ENCODE measurements at places on chromosomes 3 and 15.

DNA sequence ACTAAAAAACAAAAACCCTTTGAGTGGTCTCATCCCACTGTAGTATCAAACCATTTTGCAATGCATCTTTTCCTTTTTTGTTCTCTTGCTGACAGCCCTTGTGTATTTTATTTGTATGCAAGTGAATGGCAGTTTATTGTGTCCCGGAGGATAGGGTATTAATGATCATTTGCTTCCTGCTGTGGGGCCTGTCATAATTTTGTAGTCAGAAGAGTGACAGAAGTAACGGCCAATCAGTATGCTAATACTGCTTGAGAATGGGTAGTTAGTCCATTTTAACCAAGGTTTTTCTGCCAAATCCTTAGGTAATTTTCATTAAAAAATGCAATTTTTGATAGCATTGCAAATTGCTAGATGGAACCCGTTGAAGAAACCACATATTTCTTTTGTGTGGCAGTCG is 75.5 kb upstream of the PLSCR5 start:
- DNase-seq: no peak

GRCh38 chr3:110164632-110165369 is 827.5 kb upstream of the DPPA4 start:
- no peak for DNase-seq

- no peak for DNase-seq
Observed at GRCh38 chr3:177561769-177562392, 364.6 kb upstream of the TBL1XR1 start.

DNA sequence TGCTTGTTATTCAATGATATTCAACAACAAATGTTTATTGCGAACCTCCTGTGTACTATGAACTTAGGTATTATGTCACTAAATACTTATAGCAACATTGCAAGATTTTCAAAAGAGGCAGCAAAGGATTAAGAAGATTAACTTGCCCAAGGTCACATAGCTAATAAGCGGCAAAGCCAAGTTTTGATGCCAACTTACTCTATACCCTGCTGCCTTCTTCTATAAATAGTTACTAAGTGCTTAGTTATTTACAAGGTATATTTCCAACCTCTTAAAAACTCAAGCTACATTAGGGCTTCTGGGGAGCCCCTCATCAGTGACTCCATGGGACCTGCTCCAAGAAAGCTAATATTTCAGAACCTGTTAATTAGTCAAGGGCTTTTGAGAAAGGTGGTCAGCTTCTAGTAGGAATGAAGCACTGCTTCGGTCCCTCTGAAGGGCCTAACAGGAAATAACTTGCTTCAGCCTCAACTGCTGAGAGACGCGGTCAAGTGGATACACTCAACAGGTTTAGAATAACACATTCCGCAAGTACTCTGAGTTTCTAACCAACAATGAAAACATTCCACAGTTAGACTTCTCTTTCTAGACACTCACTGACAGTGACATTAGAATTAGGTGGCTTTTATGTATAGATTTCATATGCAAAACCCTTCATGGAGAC is 125.5 kb downstream of the DGKG start:
- DNase-seq: no peak

DNA sequence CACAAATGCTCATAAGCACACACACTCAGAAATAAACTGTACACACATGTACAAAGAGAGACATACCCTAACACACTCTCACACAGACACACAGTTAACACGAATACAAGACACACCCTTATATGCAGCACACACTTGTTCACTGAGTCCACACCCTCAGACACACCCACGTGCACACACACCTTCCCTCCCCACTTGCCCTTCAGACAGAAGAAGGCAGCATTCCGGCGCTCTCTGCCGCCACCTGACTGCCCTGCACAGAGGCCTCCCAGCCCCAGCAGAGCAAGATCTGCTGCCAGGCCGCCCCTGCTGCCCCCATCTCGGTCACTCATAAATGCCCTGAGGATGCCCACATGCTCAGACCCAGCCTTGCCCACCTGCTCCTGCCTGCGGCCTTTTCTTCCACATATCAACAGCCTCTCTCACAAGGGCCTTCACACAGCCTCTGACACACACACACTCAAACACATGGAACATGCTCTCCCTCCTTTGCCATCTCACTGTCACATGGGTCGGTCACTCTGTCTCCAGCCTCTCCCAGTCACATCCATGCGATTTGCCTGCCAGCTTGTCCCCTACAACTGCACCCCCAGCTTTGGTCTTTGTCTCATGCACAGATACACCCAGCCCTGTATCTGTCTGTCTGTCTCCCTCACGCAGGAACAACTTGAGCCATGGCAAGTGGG is 71.1 kb downstream of the EPHB3 start:
- no peak for DNase-seq

DNA sequence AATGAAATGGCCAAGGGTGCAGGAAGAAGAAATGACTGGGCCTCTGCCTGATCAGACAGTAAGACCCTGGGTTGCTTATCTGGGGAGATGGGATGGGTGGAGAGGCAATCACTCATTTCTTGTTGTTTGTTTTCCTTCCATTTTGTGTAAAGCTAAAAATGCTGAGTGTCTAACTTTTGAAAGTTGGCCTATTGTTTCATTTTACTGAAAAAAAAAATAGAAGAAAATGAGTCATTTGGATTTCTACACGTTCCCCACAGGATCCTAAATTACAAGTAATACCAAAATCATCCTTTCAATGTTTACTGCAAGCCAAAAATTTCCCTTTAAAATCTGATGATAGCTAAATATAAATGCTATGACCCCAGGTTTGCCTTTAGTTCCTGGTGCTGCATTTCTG is 30.6 kb downstream of the PTX3 start:
- no peak for DNase-seq

- DNase-seq: no peak
Observed at GRCh38 chr3:10470120-10471053, 35.0 kb downstream of the ATP2B2 start.

GRCh38 chr3:38563886-38564270 is 67.7 kb downstream of the EXOG start:
- DNase-seq: no peak

GRCh38 chr3:11651900-11652299 is 8.2 kb upstream of the VGLL4 start:
- DNase-seq: no peak

DNA sequence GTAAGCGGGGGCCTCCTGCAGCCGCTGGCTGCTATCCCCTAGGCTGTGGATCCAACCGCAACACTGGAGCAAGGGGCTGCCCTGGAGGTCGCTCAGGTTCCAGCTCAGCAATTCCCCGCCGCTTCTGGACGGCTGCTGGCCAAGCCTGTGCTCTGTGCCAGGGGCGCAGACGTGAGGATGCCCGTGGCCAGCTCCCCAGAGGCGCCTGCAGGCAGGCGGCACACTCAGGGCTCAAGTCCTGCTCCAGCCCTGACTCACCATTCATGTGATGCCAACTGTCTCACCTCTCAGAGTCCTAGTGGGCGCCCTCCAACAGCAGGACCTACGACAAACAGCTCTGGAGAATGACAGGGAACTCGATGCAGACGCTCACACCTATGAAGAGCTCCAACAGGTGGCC is 31.6 kb downstream of the KLHL25 start:
- DNase-seq: no peak

GRCh38 chr15:70605606-70606410 is 157.6 kb downstream of the UACA start:
- DNase-seq: no peak

DNA sequence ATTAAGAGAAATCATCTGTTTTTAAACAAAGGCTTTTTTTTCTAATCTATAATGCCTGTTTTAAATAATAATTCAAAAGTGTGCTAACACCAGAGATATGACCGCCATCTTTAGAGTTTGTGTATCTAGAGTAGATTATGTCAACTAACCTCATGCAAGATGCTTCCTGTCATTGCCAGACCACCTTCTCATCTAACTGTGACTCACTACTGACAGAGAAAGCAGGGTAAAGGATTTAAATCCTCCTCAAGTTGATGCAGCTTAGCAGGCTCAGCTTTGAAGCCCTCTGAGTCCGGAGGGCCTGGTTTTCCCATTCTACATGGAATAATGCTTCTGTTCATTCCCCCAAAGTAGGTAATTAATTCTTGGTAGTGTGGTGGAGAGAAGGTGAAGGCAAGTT is 108.5 kb downstream of the ECT2 start:
- peak; percentile 57 for DNase-seq

GRCh38 chr3:134029256-134029733 is 430 bp downstream of the SLCO2A1 start:
- DNase-seq: no peak

DNA sequence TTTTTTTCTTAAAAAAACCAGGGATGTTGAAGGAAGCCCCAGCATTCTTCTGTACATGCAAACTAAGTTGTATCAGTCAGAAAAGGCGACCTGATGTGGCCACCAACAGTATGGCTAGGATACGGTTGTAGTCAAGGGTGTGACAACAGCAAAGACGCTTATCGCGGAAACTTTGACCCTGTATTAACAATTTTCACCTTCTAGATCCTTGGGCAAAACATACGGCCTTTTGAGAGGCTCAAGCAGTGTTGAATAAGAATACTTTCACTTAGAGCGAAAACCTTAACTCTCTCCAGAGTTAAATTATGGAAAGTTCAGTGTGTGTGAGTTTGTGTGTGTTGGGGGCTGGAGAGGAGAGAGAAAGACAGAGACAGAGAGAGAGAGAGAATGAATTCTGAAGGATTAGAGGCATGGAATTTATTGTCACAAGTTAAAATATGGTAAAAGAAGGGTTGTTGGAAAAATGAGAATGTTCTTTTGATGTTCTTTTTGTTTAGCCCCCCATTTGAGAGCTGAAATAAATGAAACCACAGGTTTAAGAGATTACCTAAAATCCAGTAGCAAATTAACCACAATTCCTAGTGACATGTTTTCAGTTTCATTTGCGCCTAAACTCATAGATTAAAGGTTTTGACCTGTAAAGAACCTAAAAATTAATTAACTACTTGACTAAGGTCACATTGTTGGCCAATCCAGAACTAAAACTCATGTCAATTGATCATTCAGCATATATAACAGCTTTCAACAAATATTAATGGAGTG is 9.2 kb downstream of the ALCAM start:
- no peak for DNase-seq

DNA sequence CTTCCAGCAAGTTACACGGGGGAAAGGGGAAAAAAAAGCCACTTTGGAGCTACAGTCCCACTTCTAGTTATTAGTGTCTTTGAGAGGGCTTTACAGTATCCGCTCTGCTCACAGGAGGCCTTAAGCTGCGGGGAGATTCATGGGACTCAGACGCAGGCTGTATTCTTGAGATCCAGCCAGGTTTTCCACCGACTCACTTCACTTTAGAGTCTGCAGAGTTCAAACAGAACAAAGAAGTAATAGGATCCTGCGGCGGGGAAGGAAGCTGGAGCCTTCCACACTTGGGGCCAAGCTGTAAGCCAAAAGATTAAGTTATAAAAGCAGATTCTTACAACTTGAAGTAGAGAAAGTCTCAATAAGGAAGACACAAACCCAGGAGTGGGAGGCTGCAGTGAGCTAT is 60.2 kb upstream of the FAM174B start:
- no peak for DNase-seq

GRCh38 chr3:86921971-86922680 is 68.8 kb downstream of the VGLL3 start:
- DNase-seq: no peak

DNA sequence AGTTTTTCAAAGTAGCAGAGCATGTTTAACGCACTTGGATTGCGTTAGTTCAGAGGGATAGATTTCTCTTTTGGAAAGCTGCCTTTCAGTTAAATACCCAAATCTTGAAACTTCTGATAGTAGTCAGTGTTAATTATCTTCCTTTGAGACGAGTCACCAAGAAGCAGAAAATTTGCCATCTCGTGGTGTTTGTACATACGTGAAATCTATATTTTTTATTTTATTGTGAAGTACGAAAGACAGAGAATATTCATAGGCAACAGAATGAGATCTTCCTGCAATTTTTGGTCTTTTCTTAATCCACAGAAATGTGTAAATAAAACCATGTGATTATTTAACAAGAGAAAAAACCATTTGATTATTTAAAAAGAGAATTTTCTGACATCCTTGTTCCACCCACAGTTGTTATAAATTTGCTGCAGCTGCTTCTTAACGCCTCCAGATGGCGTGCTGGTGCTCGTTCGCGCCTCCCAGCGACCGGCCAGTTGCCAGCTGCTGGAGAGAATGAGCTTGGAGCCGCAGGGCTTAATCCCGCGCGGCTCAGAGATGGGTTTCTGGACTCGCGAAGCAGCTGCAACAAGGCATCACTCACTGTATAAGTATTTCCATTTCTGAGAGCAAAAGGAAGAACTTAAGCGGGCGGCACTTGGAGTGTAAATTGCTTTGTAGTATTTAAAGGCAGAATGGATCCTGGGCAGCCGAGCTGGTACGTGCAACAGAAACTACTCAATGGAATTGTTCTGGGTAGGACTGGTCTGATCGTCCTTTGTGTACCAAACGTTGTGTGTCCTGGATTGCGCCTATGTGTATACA is 10.5 kb upstream of the SLITRK3 start:
- DNase-seq: peak; percentile 55

- peak; percentile 55 for DNase-seq
Observed at GRCh38 chr15:70512772-70513362, 250.5 kb downstream of the UACA start.

DNA sequence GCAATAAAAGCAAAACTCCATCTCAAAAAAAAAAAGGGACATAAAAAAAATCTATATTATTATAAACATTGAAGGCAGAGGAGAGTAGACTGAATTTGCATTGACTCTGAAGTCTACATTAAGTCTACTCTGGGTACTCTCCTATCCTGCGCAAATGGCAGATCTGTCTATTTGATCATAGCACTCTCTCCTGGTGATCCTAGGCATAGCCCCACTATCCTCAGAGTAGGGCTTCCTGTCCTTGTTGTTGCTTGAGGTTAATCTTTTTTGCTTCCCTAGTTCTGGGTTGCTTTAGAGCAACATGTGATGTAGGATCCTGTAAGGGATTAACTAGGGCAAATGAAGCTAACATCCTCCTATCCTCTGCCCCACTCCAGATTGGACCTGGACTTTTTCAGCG is 82.1 kb upstream of the LRRFIP2 start:
- no peak for DNase-seq

- DNase-seq: no peak
Observed at GRCh38 chr15:37100966-37101215, 542 bp upstream of the MEIS2 start.

- no peak for DNase-seq
Observed at GRCh38 chr3:183264268-183264667, 11.2 kb downstream of the B3GNT5 start.

DNA sequence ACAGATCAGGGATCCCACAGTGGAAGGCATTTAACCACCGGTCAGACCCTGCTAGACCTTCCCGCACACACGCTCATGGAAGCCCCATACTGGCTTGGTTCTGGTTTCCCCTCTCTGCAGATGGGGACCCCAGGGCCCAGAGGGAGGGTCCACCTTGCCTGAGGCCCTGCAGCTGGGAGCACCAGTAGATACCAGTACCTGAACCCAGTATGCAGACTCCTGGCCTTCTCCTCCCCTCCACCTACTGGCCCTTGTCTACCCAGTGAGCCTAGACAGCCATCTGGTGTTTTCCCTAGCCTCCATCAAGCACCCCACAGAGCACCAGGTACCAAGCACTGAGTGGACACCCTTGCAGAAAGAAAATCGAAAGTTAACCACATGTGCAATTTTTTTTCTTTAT is 65.1 kb downstream of the MEGF11 start:
- DNase-seq: no peak

DNA sequence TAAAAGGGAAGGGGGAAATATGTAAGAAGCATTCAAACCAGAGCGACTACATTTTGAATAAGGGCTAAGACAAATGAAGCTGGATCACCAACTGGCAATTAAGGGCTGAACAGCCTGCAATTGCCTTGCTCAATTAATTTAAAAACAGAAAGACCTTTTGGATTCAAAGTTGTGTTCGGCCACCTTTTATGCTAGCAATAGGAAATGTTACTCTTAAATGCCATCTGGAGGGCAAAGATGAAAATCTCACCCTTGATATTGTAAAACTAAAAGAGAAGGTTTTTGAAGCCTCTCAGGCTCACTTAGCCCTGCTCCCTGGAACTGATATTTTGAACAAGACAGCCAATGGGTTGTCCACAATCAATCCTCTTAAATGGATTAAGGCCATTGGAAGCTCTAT is 44.2 kb downstream of the ACAD9 start:
- no peak for DNase-seq

Measured in RCC 7860 (cell line).